Stimulated activated CD4-positive, alpha-beta T cell treated with anti-CD3 and anti-CD28 coated beads, TNF-alpha, amount 100 ng/mL, for 1 hour (primary cell): ENCODE measurements at places on chromosomes 4 and X.

DNA sequence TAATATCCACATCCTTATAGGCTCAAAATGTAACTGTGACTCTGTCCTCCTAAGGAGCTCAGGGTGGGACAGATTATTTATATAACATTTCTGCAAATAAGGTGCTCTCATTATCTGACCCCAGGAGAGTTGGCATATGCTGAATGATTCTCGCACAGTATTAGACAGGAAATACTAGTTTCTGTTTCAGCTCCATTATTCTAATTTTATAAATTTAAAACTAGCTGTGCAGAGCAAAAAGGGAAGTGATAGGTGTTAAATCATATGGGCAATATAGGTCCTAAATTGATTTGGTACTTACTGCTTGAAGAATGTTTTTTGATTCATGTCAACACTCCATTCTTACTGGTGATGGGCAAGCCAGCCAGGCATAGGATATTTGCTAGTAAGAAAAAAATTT lies 141.5 kb downstream of the GLRA2 start:
- DNase-seq, result no peak

GRCh38 chr4:168124008-168124641 lies 31.8 kb downstream of the ANXA10 start:
- DNase-seq, result no peak

GRCh38 chrX:531611-531936 lies 99.0 kb upstream of the SHOX start:
- no peak for DNase-seq

GRCh38 chrX:97938706-97939105 lies 1055.0 kb downstream of the RPA4 start:
- no peak for DNase-seq

- DNase-seq, result no peak
Observed at GRCh38 chrX:57573754-57574153, 18.1 kb upstream of the ZXDB start.

GRCh38 chr4:153233761-153234371 lies 29.6 kb downstream of the TRIM2 start:
- DNase-seq, result no peak

DNA sequence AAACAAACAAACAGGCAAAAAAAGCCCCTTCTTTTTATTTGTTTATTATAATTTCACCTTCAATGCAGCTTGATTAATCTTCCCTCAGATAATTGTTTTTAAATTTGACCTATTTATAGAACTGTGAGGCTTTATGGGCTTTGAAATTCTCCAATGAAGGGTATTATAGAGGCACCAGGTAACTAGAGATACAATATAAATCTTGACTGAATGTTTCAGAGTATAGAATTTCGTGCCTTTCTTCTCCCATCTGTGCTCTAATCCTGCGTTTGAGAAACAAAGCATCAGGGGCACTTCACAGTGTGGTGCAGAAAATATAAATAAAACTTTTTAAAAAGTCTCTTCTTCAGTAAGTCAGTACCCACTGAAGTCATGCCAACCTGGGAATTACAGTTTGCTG lies 120.9 kb downstream of the ANKRD50 start:
- DNase-seq, result no peak

DNA sequence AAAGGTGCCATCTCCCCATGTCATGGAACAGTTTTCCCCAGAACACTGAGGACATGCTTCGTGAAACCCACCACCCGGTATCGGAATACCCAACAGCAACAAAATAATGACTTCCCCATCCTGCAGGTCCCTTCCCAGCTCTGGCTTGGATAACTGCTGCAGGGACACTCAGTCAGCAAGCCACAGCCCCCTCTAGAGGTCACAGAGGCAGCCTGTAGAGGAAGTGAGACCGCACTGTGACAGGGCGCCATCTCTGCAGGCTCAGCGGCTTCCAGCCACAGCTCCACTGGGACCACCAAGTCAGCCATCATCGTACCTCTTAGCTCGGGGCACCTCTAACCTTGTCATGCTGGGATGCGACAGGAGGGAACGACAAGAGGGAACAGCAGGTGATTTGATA lies 315.9 kb downstream of the LDB2 start:
- DNase-seq, result no peak

DNA sequence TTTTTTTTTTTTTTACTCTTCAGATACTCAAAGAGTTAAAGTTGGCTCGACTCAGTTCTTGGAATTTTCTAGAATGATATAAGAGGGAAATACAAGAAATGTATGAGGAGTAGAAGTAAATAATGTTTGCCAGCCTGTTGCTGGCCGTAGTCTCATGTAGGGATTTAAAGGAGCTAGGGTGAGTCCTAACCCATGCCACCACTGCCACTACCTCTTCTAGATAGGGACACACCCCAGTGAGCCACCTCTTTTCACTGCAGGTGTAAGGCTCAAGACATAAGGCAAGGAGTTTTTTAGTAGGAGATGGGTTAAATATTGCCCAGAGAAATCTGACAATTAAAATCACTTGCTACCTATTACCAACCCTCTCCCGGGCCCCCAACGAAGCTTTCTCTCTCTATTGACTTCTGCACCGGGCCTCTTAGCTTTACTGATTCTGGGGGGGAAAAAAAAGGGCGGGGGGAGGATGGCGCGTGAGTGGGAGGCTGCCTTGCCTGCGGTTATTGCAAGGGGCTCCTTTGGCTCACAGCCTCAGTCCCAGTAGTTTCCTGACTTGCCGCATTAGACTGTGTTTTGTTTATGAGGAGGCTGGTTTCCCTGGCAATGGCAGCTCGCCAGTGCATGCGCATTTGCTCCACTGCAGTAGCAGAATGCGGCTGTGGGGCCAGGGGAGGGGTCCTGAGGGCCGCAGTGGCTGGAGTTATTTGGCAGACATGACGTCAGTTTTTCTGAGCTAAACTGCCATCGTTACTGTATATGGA lies 3.0 kb downstream of the LINC00632 start:
- no peak for DNase-seq
